ENCODE measurements at places on chromosomes 13 and 19.

GRCh38 chr19:50794074-50794875 is 4.1 kb downstream of the ACP4 start:
- peak; percentile 27 for DNase-seq

DNA sequence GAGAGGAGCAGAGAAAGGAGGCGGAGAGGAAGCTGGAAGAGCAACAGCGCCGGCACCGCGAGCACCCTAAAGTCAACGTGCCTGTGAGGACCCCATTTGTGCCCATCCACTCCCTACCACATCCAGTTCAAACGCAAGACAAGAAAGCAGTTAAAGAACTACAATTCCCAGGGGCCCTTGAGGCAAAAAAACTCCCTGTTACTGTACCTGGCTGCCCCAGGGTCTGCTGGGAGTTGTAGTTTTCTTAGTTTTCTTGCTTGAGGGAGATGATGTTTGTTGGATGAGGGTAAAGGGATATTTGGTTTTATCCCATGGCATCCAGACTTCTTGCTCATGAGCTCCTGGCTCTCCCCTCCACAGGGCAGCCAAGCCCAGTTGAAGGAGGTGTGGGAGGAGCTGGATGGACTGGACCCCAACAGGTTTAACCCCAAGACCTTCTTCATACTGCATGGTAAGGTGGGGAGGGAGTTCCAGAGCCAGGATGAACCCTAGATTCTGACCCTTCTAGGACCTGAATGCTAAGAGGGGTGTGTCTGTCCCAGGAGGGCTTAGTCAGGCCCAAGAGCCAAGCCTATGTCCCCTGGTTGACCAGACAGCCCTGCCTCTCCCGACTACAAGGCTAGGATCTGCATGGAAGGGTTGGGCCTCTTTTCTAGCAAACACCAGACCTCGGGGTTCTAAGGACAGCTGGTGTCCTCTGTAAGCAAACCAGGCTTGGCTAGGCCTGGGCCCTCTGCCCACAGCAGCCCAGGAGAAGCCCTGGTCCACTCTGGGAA is 13.2 kb downstream of the NUCB1 start:
- DNase-seq = no peak

GRCh38 chr19:31023038-31023437 is 326.2 kb downstream of the TSHZ3 start:
- no peak for DNase-seq

GRCh38 chr19:48351341-48351752 is 12.4 kb downstream of the TMEM143 start:
- peak; percentile 52 for DNase-seq

DNA sequence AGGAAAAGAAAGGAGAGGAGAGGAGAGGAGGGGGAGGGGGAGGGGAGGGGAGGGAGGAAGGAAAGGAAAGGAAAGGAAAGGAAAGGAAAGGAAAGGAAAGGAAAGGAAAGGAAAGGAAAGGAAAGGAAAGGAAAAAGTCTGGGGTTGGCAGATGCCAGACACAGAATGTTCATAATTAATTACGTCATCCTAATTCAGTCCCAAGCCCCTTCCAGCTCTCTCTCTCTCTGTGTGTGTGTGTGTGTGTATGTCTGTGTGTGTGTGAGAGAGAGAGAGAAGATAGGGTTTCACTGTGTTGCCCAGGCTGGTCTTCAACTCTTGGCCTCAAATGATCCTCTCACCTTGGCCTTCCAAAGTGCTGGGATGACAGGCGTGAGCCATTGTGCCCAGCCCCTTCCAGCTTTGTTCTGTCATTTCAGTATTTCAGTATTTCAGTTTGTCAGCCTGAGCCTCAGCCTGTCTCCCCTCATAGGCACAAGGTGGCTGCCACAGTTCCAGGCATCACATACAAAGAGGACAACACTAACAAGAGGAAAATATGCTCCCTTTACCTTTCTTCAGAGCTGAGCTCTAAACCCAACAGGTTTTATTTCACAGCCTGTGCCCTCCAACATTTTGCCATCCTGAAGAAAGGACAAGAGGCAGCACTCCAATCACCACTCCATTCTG is 14.6 kb downstream of the IFNL3 start:
- no peak for DNase-seq

DNA sequence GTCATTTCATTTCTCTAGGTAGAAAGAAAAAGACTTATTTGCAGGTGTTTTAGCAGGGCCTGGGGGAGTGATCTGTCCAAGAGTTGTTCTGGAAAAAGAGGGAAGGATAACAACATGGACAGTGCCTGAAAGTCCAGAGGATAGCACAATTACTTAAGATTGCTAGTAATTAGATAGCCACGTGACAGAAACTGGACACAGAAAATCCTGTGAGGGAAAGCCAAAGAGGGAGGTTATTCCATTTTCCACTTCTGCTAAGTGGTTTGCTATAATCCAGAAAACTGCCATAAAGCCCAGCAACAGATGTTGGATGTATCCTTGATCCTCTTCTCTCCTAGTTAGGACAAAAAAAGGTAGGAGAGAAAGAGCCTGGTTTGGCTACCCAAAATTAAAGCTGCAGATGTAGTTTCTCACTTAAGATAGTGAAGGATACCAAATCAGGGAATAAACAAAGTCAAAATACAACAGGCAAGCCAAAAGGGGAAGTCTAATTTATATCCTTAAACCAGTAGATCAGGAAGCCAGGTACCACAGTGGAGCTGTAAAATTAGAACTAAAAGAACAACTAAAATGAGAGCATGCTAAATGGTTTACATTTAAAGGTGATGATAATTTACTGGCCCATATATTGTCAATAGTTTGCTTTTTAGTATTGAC is 140.2 kb downstream of the VWA8 start:
- no peak for DNase-seq

DNA sequence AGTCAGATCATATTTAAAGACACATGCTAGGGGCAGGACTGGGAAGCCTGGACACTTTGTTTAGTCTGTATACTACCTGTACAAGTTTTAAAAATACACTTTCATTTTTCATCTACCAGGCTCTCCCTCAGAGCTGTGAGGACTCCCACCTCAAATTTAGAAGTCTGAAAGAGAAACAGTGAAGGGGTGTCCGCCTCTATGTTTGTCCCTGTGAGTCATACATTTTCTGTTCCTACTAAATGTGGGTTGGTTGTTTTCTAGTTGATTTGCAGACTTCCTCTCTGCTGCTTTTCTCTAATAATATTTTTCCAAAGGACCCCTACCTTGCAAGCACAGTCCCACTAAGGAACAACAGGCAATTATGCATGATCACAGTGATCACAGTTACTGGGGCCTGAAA is 110.5 kb downstream of the ENOX1 start:
- peak; percentile 32 for DNase-seq
